T-cell (primary cell): ENCODE measurements at places on chromosomes 1 and 21.
A peak's percentile ranks its signal among the peaks of the same experiment; 100 is the strongest.

DNA sequence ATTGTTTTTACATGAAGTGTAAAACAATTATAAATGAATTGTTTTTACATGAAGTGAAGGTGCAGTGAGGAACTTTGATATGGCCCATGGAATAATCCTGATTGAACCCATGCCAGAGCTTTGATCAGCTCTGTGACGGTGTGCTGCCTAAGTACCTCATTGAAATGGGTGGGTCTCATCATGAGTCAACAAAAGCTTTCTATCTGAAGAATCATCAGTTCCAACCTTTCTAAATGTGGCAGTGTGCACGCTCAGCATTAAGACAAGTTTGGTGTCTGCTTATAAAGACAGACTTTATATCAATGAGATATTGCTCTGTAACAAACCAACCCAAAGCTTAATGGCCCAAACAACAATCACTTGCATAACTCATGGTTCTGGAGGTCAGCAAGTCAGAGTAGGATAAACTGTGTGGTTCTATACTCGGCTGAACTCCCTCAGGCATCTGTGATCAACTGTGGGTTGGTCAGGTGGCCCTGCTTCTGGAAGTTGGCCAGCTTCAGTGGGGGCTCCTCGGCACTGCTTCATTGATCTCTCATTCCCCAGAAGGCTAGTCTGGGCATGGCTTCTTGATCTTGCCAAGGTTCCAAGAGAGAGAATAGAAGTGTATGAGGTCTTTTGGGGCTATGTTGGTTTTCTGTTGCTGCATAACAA, 258.0 kb downstream of the LTN1 start:
- DNase-seq: no peak

DNA sequence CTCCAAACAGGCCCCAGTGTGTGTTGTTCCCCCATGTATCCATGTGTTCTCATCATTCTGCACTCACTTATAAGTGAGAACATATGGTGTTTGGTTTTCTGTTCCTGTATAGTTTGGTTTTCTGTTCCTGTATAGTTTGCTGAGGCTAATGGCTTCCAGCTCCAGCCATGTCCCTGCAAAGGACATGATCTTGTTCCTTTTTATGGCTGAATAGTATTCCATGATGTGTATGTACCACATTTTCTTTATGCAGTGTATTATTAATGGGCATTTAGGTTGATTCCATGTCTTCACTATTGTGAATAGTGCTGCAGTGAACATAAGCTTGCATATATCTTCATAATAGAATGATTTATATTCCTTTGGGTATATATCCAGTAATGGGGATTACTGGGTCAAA, 111.8 kb downstream of the MAN1A2 start:
- DNase-seq: no peak

DNA sequence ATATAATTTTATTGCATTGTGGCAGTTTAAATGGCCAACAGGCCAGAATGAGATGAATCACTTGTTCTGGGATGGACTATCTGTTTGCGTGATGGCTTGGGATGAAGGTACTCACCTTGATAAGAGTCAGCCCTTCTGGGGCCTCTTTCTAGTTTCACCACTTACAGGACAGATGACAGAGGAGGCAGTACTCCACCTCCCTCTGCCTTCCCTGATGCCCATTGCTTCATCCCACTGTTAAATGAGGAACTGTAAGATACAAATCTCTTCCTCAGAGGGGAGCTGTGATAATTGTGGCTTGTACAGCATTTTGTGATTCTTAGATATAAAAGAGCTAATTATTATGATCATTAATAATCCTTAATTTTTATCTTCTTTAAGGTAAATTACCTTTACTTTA, 3.7 kb upstream of the TCHH start:
- no peak for DNase-seq

GRCh38 chr1:91937613-91938012, 11.6 kb upstream of the BRDT start:
- DNase-seq: no peak

GRCh38 chr1:150087415-150087814, 19.8 kb downstream of the VPS45 start:
- no peak for DNase-seq

DNA sequence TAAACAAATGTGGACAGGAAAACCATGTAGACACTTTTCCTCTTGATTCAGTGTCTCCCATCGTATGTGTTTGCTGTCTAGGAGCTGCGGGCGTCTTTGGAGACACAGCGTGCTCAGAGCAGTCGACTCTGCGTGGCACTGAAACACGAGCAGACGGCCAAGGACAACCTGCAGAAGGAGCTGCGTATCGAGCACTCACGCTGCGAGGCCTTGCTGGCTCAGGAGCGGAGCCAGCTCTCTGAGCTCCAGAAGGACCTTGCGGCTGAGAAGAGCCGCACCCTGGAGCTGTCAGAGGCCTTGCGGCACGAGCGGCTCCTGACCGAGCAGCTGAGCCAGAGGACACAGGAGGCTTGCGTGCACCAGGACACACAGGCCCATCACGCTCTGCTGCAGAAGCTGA, 27.2 kb upstream of the DIP2A start:
- DNase-seq: no peak

DNA sequence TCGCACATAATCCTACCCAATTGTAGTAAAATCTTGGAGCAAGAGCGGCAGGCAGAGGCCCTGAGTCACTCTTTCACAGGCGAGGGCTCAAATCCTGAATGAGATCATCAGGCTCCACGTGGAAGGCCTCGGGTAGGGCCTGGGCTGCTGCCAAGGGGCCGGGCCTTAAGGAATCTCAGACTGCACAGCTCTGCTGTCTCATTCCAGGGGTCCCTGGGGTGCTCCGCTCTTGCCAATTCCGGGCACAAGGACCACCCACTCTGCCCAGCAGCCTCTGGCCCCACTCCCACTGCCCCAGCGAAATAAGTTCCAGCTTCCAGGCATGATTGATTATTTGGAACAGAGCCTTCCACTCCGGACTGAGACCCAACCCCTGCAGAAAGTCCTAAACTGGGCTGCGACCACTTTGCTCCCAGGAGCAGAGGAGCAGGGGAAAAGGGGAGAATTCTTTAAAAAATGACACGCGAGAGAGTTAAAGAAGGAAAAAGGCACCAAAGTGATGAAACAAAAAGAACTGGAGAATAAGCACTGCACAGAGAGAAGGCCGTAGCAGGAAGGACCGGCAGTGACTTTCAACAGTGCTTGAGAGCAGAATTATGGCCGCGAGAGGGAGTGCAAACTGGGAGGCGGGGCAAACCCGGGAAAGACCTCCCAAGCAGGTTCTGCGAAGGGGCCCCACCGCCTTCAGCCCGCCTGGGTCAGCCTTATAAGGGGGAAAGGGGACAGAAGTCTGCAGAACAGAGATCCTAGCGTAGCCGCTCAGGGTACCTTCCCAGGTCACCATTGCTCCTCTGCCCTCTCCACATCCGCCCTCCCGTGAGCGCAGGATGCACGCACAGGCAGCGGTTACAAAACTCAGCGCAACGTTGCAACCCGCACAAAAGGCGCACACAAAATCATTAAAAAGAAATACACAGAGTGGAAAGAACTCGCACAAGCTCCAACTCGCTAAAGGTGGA, 2.0 kb downstream of the ADAMTS1 start:
- DNase-seq: peak; percentile 12

DNA sequence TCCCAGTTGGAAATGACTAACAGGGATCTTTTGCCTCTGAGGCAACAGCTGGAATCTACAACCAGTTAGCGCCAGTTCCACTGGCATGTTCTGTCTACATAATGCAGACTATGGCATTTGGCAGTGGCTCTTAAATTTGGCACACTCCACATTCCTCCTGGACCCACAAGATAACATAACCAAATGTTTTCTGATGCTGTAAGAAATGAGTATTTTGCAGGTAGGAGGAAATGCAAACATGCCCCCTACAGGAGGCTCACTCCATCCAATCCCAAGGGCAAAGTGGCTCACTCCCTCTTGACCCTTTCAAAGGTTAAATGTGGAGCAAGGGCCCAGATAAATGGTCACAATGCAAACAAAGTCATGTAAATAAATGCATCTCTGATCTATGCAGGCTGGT, 129.2 kb upstream of the PROX1 start:
- DNase-seq: no peak

- DNase-seq: peak; percentile 14
Observed at GRCh38 chr1:91712981-91713841, 172.7 kb downstream of the TGFBR3 start.

GRCh38 chr1:91621360-91621759, 120.7 kb downstream of the CDC7 start:
- DNase-seq: no peak

DNA sequence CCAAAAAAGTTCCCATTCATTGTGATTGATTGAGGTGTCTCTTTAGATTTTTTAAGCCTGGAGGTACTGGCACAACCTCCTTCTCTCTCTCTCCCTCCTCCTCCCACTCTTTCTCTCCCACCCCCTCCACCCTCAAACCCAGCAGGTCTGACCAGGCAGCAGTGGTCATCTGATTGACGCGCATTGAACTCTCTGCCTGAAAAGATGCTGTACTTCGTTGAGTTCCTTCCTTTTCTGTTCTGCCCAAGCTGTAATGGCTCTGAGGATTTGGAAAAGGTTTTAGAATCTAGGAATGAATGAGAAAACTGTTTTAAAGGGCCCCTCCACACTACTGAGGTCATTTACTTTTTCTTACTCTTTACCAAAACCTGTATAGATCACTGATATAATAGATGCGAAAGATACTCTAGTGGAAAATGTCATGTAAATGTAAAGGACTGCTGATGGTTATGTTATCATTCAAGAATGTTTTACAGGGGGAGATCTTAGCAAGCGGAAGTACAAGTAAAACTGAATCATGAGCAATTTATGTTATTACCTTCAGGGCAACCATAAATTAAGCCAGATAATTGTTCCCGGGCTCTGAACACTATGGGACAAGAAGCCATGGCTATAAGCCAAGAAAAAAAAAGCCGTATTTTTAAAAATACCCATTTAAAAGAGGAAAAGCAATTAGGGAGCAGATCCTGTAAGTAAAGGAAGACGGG, 25.2 kb upstream of the DYRK1A start:
- DNase-seq: no peak

DNA sequence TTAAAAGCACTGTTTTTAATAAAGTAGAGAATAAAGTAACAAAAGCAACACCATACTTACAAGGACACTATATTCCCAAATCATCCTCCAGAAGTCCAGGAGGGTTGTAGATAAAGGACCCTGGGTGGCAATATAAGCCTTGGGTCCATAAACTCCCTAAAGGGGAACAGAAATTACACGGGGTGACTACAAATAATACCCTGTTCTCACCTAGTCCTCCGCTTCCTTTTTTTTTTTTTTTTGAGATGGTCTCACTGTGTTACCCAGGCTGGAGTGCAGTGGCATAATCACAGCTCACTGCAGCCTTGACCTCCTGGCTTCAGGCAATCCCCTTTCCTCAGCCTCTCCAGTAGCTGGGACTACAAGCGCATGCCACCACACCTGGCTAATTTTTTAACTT, 13.1 kb downstream of the PTPN22 start:
- DNase-seq: no peak

DNA sequence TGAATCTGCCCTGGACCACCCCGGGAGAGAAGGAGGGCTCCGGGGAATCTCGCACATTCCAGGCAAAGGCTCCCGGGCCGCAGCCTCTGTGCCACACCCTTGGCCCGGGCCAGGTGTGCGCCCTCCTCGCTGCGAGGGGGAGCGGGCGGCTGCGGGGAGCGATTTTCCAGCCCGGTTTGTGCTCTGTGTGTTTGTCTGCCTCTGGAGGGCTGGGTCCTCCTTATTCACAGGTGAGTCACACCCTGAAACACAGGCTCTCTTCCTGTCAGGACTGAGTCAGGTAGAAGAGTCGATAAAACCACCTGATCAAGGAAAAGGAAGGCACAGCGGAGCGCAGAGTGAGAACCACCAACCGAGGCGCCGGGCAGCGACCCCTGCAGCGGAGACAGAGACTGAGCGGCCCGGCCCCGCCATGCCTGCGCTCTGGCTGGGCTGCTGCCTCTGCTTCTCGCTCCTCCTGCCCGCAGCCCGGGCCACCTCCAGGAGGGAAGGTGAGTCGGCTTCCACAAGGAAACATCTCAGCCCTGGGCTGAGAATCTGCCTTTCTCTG, at the start of gene LAMC2:
Gene LAMC2, plus strand, starts transcription at position 324 of the 550 bp plus-strand sequence. Its CDS starts 89 bp downstream, at position 413.
- no peak for DNase-seq

DNA sequence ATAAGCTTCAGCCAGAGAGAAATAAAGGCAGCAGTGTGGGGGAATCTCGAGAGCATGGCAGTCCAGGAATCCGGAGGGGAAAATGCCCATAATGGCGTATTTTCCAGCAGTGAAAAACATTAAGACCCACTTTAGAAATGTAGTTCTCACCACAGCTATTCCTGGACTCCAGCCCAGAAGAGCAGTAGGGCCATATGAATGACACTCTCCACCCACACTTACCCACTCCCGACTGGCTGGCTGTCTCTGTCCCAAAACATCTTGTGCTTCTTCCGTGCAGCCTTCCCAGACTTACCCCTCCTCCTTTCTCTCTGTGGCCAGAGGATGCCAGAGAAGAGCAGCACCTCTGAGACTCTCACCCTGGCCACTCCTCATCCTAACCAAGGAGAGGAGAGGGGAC, 56.4 kb downstream of the TRABD2B start:
- no peak for DNase-seq

- DNase-seq: no peak
Observed at GRCh38 chr1:47812904-47813514, 184.2 kb downstream of the TRABD2B start.

- no peak for DNase-seq
Observed at GRCh38 chr1:236181059-236181458, 38.7 kb downstream of the GPR137B start.

DNA sequence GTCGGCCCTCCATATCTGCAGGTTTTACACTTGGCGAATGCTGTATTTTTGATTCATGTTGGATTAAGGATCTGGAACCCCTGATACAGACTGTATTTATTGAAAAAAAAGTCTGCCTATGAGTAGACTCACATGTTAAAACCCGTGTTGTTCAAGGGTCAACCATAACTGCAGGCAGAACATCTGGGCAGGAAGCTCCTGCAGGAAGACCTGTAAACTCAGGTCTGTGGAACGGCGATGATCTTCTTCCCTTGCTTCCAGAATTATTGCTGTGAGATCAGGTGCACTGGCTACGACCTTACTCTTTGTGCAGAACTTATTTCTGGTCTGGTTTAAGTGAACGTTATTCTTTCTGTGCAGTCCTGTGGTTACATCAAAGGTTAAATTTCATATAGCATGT, 96.6 kb downstream of the DISC1 start:
- no peak for DNase-seq

DNA sequence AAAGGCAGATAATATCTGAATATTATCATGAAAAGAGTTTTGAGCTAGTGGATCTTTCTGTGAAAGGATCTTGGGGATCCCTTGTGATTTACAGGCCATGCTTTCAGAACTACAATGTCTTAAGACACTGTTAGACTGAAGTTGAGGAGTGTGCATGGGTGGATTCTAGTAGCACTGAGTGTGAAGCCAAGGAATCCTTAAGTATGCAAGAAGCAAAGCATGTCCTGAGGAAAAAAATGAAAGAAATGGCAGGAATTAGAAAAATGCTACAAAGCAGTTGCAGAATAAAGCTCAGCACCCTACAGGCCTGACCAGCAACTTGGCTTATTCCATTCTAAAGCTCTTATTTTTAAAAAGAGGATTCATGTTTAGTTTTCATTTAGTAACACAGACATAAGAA, 11.9 kb downstream of the STX6 start:
- DNase-seq: no peak
